ENCODE measurements at places on chromosomes 5 and 9. TPM values are rescaled to one million over a fixed set of nuclear protein-coding genes. Genes with fewer than 3 reads are reported as not detected.

DNA sequence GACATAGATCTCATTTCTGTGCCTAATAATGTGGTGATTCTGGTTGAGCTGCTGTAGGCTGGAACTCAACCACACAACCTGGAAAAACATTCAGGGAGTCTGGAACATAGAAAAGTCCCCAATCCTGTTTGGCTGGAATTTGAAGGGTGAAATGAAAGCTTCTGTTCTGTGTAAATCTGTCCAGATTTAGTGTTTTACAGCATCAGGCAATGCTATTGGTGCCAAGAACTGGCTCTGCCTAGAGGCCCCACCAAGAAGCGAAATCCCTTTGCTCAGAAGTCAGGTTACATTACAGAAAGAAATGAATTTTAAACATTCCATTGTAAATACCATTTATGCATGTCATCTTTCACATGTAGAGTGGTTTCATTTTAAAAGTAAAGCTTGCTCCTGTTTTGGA, 56.3 kb downstream of the TMEM174 start:
- no peak for DNase-seq

GRCh38 chr9:95090871-95091577, 226.5 kb downstream of the FANCC start:
- DNase-seq: no peak

Gene CCL27
- total RNA-seq: not detected

GRCh38 chr9:125146247-125146646, 2.9 kb upstream of the SCAI start:
- no peak for DNase-seq

Gene PCDHAC2
- total RNA-seq: 3.7 TPM

- DNase-seq: no peak
Measured at GRCh38 chr5:133472829-133473228, 139.5 kb downstream of the FSTL4 start.

- DNase-seq: no peak
Measured at GRCh38 chr5:23303435-23303834, 204.0 kb upstream of the PRDM9 start.

- DNase-seq: no peak
Measured at GRCh38 chr5:173278641-173279040, 43.6 kb upstream of the NKX2-5 start.

GRCh38 chr5:176788941-176789872, 21.2 kb upstream of the UNC5A start:
- DNase-seq: no peak

GRCh38 chr9:120985819-120986222, 59.2 kb upstream of the TRAF1 start:
- no peak for DNase-seq

Gene C1QTNF2
- 2.2 TPM for total RNA-seq

Measured in right atrium auricular region (tissue), 2 donors.